Esophagus squamous epithelium (tissue), 5 donors: ENCODE measurements at places on chromosomes 4 and X.

GRCh38 chr4:31362756-31363155 is 642.6 kb downstream of the PCDH7 start:
- DNase-seq = no peak

DNA sequence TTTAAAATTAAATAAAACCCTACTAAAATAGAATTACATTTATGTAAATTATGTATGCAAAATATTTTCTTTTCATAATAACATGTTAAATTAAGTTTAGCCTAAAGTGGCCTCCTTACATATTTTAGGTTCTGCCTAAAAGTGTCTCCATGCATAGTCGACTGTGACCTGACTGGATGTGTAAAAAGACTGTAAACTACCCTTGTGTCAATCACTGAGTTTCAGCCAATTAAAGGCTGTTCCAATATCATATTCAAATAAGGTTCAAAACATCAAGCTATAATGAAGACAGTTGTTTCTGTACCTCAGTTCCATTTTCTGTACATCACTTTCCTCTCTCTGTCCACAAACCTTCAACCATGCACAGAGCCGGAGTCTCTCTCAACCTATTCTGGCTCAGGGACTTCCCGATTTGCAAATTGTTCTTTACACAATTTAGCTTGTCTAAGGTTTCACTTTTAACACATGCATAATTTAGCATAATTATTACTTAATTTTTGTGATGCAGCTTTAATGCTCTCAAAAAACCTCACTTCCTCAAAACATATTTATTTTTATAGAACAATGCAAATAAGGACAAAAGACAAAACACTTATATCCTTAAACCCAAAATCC is 60.1 kb downstream of the SH3RF1 start:
- no peak for DNase-seq

DNA sequence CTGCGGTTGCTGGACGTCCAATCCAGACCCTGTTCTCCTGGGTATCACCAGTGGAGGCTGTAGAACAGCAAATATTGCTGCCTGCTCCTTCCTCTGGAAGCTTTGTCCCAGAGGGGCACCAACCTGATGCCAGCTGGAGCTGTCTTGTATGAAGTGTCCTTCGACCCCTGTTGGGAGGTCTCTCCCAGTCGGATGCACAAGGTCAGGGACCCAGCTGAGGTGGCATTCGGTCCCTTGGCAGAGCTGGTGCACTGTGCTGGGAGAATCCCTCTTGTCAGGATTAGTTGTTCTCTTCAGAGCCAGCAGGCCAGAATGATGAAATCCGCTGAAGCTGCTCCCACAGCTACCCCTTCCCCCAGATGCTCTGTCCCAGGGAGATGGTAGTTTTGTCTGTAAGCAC is 110.3 kb upstream of the ZXDB start:
- DNase-seq = no peak

DNA sequence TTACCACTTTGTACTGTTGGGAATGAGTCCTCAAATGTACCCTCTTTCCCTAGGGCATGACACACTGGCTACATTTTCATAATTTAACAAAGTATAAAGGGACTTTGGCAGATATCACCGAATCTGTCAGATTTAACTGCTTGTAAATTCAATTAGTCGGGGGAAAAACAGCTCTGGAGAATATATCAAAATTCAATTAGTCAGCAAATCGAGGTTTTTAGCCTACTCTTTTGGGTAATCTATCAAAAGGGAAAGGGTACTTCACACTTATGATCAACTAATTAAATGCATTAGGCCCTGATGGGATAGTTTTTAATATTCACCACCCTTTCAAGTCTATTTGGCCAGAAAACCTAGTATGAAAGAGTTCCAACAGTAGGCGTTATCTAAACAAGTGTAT is 141.0 kb downstream of the IL1RAPL2 start:
- no peak for DNase-seq

DNA sequence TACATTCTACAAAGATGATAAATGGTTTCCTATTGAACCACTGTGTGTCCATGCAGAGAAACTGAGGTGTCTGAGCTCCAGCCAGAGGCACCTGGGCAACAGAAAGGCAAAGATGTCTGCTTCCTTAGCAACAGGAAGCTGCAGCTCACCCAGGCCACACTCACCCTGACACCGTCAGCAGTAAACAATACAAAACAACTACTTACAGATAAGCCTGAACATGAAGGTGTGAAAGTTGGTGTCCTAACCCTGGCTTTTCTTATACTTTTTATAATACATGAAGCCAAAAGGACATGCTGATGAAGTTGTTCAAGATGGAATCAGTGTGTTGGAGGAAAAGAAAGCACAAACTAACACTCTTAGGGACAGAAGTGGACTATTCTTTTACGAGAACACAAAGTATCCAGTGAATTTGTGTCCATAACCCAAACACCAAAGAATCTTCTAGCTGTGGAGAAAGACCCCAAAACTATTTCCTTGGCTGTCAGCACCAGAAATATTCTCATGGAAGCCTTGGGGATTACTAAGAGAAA is 117.3 kb downstream of the SYNPO2 start:
- no peak for DNase-seq

- DNase-seq = no peak
Measured at GRCh38 chr4:161762796-161763195, 401.0 kb downstream of the FSTL5 start.

GRCh38 chr4:75048208-75048879 is 115.4 kb downstream of the PARM1 start:
- DNase-seq = no peak

GRCh38 chrX:28589046-28589445 is 1.8 kb downstream of the IL1RAPL1 start:
- no peak for DNase-seq

DNA sequence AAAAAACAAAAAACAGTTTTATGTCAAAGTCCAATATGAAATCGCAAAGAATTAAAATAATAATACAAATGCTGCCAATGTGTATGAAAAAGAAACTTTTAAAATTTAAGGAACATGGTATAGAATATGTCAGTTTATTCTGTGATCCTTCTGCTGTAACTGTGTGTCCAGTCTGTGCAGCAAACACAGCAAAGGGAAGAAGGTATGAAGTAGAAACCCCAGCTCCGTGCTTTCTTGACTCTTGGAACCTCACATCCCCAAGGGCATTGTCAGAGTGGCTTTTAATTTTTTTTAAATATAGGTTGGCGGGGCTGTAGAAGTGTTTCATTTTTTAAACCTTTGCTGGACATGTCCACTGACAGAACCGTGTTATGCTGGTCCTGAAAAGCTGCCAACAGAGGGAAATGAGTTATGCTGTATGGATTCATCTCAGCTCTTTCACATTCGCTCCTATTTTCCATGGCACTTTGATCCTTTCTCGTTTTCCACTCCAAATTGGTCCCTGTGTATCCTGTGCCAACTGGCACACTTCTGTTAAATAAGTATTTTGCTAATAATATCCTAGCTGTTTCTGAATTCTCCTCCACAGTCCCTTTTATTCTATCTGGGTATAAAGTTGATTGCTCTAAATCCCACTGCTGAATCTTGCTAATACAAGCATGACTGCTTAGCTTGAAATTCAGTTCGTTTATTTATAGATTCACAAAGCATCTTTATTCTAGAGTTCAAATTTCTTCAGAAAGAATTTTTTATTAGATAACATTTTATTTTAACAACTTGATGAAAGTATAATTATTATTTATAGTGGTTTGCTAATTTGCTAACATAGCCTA is 127.0 kb upstream of the DDIT4L start:
- no peak for DNase-seq

GRCh38 chr4:177271091-177271490 is 38.6 kb upstream of the NEIL3 start:
- no peak for DNase-seq

DNA sequence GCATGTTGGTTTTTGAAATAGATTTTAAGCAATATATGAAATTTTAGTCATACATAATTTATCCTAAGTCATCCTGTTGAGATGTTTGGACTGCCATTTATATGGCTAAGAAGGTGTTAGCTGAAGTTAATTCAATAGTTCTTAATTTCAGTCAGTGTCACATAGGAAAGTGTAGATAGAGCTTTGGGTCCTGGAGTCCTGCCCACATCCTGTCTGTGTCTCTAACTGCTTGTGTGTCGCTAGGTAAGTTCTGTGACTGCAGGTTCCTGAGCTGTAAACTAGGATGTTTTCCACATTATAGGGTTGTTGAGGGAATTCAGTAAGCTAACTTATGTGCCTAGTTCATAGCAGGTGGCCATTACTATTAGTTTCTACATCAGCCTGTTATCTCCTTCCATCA is 20.7 kb downstream of the OFD1 start:
- DNase-seq = no peak

DNA sequence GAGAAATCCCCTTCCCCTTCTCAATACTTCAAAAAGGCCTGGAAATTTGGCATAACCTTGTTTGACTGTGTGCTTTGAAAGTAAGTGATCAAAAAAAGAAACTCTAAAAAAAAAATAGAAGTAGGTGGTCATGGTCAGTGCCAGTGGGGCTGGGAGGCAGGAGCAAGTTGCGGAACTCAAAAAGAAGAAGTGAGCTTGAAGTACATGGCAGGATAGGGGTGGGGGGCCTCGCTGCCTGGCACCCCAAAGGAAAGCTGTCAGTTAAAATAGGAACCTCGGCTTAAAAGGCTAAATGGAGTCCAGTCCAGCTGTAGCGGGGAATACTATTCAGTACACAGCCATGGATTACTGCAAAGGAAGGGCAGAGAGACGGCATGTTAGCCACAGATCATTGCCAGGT is 12.2 kb upstream of the NKRF start:
- DNase-seq = no peak

DNA sequence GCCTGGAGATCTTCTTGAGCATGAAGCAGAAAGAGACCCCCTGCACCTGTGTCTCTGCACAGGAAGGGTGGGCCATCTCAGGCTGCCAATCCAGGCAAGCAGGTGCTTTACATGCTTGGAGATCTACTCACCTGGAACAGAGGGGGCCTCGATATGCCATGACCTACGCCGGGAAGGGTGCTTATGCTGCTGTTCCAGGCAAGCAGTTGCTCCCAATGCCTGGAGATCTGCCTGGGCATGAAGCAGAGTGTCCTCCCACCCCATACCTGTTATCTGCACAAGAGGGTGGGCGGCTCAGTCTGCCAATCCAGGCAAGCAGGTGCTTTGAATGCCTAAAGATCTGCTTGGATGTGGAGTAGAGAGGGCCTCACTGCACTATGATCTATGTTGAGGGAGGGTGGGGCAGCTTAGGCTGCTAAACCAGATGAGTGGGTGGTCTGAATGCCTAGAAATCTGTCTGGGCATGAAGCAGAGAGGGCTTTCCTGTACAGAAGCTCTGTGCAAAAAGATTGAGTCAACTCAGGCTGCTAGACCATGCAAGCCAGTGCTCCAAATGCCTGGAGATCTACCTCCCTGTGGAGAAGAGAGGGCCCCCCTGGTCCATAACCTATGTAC is 104.5 kb upstream of the QRFPR start:
- DNase-seq = no peak

GRCh38 chr4:6372649-6373525 is 99.5 kb downstream of the PPP2R2C start:
- no peak for DNase-seq

DNA sequence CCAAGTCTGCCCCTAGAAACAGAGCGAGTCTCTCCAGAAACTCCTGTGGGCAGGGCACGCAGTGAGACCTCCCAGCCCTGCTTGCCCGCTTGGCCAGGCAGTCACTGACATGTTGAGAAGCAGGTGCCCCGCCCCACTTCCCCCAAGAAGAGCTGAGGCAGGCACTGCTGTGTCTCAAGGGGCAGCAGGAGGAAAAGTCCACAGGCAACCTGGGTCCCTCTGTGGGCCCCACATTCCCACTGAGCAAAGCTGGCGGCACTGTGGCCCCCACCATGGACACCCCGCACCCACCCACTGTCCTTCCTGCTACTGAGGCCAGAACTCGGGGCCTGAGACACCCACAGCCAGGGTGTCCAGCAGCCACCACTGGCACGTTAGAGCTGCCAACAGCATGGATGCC is 137.3 kb upstream of the NKX1-1 start:
- DNase-seq = no peak

- no peak for DNase-seq
Measured at GRCh38 chr4:88398381-88398780, 19.7 kb downstream of the HERC6 start.

DNA sequence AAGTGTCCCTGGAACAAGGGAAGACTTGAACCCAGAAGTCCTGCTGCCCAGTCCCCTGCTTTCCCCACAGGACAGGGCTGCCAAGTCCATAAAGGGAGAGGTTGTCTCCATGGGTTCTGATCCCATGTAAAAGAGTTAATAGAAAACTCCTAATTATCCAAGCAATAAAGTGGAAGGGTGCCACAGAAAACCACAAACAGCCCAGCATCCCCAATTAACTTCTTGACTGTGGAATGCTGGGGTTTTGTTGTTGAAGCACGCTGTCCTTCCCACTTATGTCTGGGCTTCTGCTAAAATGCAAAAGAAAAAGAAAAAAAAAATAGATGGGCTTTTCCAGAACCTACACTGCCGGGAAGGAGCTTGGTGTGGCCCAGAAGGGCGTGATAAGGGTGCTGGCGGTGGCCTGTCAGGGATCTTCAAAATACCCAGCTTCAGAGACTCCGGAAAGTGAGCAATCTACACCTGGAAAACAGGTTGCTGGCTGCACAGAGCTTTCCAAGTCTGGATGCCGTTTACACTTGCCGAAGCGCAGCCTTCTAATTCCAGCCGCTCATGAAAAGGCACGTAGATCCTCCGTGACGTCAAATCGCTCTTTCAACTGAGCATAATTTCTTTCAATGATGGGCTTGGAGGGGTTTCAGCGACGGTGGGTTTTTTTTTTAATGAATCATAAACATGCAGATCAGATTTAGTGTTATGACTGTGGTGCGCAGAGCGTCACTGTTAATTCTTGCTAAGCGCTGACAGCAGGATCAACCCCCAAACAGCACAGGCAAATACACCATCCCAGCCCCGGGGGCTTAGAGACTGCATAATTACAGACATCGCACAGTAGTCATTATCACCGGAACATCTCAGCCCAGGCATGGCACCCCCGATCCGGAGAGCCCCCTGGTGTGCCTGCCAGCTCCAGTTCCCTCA is 197.6 kb downstream of the BCOR start:
- DNase-seq = no peak
